ENCODE measurements at places on chromosomes 16 and 17.

DNA sequence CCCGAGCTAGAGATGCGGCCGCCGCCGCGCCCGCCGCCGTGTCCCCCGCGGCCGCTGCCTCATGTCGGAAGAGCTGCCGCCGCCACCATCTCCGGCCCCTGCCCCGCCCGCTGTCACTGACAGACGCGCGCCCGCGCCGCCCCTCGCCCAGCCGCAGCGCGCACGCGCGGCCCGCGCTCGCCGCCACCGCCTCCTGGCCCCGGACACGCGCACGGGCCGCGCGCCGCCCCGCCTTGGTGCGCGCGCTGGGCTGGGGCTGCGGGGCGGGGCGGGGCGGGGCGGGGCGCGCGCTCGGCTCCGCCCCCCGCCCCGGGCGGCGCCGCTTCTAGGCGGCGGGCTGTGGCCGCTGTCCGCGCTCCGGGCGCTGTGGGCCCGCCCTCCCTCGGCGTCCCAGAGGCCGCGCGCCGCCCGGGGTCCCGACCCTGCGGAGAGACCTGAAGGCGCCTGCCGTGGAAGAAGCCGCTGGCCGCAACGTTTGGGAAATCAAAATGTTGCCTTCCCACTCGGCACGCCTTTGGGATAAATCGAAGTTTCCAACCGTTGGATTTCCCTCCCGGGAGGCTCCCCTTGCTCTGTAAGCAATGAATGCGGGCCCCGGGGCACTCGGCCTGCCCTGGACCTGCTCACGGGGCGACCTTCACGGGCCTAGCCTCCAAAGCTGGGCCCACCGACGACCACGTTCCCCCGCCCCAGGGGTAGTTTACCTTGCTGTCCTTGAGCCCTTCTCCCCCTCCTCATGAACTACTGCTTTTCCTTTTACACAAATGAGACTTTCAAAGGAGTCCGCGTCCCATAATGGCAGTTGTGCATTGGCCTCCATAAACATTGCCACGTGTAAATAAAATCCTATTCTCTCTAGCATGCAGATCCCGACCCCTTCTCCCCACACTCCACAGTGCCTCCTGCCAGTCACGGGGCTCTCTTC is at the start of gene ADCY9:
ADCY9 (minus strand) TSS at position 118 of the 925 bp plus-strand sequence. CDS start 1,000 bp downstream, outside the sequence.
- no peak for DNase-seq

DNA sequence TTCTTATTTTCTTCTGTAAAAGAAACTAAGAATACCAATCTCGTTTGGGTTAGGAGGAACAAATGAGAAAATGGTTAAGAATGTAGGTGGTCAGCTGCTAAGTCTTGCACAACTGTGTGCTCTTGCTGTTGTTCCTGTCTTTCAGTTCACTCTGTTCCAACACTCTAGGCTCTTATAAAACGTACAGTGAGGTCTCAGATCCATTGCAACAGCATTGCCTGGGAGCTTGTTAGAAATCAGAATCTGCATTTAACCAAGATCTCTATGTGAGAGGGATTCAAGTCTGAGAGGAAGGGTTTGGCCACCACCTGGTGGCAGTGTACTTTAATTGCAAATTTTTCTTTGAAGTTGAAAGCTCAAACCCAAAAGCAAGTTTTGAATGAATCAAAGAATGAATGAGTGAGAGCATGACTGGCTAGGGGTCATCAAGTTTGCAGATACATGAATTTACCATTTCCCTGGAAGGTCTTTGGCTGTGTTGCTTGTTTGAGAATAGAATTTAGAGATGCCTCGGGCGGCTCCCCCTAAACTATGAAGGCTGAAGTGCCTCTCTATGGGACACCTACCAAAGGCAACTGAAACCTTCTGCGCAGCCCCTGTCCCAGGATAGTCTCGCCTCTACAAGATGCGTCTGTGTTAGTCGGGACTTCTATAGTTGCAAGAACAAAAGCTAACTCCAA is 2.5 kb downstream of the ALOX15B start:
- no peak for DNase-seq

DNA sequence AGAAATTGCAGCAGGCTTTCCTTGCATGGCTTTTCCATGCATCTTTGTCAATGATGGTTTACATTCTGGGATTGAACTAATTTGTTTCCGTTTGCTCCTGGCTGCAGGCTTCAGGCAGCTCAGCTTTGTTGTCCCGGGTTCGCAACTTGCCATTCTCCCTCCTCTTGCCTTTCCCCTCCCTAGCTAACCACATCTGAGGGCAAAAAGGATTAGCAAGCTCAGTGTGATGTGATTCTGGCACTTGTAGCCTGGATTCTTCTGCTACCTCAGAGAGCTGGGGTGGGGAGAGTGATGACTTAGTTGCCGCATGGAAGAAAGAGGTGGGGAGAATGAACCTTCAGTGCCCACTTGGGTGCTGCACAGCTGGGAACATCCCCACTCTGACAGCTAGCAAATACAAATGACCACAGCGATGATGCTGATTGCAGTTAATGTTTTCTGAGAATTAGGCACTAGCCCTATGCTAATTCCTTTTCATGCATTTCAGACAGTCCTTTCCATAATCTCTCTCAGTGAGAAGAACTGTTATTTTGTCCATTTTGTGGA is 120.2 kb upstream of the SALL1 start:
- DNase-seq: no peak

- peak; percentile 99 for DNase-seq
Observed at GRCh38 chr17:73757420-73757819, 113.2 kb upstream of the SDK2 start.

GRCh38 chr16:66335704-66336329 is 30.7 kb upstream of the CDH5 start:
- DNase-seq: peak; percentile 74

- no peak for DNase-seq
Observed at GRCh38 chr17:44061446-44061845, 5.0 kb downstream of the LSM12 start.

DNA sequence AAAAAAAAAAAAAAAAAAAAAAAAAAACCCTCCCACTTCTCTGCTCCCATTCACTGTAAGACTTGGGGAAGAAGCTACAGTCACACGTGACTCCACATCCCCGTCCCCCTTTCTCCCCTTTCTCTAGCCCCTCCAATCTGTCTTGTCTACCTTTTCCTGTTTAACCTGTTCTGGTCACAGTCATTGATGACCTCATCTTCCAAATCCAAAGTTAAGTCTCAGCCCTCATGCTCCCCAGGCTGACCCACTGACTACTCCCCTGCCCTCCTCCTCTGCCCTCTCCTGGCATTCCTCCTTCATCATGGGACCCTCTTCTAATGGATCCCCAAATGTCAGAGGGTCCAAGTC is 1.6 kb upstream of the CDH5 start:
- no peak for DNase-seq

- DNase-seq: no peak
Observed at GRCh38 chr17:31273516-31273915, 23.5 kb downstream of the OMG start.

DNA sequence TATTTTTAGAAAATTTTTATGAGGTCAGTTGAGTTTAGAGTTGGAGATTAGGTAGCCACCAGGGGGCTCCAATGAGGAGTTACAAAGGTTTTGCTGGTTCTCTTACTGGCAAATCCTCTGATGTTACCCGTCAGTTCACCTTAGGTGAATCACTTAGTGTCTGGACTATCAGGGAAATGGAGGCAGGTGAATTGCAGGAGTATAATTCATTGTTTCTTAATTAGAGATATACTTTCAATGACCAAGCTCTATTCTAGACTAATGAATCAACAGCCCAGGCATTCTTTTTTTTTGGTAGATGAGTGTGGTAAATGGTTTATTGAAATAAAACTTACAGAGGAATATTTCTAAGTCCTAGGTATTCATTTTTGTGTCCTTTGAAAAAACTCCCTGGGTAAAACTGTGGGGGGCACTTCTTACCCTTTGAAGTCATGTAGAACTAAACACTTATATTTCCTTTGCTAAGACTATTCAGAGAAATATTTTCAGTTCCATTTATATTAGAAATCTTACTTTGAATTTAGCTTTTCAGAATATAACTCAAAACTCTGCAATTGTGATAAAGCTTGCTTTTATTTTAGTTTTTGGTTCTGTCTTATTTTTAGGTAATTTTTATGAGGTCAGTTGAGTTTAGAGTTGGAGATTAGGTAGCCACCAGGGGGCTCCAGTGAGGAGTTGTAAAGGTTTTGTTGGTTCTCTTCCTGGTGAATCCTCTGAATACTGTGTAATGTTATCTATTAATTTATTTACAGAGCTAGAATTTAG is 17.7 kb downstream of the PSMD11 start:
- DNase-seq: peak; percentile 11

- DNase-seq: no peak
Observed at GRCh38 chr16:6274351-6274750, 1058.3 kb upstream of the RBFOX1 start.

DNA sequence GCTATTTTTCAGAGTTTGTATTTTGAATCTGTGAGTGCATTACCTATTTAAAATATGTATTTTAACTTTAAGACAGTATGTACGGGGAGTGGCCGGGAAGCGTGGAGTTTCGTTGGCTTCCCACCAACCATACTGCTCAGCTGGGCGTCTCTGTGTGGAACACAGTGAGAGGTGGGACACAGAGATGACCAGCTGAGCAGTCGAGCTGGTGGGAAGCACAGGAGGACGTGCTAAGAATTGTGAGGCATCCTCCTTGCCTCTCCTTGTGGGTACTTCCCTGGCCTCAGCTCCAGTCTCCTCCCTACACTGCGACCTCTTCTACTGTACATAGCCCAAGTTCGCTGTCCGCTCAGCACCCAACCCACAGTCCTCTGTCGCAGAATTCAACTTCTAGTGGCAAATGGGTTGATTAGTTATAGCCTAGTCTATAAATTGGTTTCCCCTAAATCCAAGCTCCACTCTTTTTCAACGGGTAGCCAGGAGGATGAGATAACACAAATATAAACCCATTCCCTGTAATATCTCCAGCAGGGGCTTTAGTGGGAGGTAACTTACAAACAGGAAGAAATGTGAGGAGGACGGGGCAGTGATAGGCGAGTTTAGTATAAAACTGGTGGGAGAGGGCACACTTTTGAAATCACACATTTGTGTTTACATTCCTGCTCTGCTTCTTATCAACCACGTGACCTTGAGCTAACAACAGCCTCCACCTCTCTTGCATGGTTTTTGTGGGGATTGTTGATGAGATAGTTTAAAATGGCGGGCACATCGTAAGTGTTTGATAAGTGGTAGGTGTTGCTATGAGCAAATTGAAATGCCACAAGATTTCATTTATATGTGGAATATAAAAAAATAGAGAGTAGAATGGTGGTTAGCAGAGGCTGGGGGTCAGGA is 211.9 kb upstream of the HS3ST3A1 start:
- DNase-seq: no peak

- no peak for DNase-seq
Observed at GRCh38 chr17:64269687-64270649, 6.9 kb upstream of the TEX2 start.

DNA sequence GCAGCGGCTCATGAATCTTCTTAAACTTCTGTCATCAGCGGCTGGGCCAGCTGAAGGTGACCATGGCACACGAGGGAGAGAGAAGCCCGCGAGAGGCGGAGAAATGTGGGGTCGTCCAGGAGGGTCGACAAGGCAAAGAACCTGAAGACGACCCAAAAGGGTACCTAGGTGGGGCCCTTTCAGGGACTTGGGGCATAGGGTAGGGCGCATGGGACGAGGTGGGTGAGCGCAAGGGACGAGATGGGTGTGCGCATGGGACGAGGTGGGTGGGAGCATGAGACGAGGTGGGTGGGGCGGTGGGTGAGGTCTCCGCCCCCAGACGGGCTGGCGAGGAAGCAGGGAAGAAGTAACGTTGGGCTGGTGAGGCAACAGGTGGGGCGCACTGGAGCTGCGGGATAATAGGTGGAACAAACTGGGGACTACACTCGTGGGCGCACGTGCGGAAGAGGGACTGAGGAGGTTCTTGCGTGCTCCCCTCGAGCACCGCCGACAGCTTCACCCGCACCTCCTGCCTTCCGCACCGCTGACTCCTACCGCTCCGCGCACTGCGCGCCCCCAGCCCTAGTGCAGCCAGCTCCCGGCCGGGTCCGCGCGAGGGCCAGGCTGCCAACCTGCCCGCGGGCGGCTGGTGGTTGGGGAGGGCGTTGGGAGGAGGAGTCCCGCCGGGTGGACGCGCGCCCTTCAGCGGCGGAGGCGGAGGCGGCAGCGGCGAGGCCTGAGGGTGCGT is 23.2 kb upstream of the CRYM start:
- peak; percentile 86 for DNase-seq

DNA sequence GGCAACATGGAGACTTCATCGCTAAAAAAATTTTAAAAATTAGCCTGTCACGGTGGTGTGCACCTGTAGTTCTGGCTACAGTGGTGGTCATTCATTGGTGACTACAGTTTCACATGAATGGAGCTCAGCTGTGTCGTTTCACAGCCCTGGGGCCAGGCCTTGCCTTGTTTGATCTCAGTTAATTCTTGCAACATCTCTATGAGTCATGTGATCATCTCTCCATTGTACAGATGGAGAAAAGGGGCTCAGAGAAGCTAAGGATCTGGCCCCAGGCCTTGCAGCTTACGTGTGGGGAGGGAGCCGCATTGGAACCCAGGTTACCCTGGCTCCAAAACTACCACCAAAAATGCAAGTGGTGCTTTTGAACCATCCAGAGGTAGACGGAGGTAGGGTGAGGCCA is 49.4 kb downstream of the GDE1 start:
- no peak for DNase-seq

DNA sequence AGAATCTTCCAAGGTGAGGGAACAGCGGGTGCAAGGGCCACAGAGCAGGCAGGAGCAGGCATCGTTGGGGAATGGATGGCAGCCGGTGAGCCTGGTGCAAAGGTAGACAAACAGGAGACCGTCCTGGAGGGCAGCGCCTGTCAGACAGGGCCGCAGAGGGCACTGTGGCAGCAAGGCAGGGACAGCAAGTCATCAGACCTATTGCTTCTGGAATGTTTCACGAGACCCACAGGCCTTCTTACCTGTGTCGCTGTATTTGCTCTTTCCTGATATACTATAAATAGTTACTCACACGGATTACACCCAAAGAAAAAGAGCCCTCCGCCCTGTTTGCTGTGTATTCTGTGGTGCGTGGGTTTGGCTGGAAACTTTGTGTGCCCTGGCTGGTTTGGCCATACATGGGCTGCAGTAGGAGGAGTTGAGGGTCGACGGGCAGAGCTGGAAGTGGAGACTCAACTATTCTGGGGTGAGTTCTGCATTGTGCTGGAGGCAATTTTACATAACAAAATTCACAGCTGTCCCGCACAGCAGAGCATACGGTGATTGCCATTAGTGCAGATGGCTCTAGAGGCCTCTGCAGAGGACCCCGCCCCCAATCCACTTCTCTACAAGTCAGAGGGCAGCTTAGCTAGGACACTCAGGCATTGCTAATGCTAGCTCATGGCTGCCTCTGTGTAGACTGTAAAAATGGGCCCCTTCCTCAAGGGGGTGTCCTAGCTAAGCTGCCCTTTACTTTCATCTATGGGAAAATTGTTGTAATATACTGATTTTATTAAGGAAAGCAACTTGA is 18.6 kb upstream of the POLR3E start:
- no peak for DNase-seq

- DNase-seq: no peak
Observed at GRCh38 chr17:39209317-39210092, 9.4 kb downstream of the RPL19 start.

GRCh38 chr16:1511662-1512569 is 18.8 kb downstream of the TELO2 start:
- no peak for DNase-seq

All from NCI-H510A (cell line).